Activated CD4-positive, alpha-beta T cell treated with anti-CD3 and anti-CD28 coated beads, Interleukin-2, amount 10 ng/mL, durations not matched to agents 7 days and 5 days (primary cell): ENCODE measurements at places on chromosomes 6 and 20.
A peak's percentile ranks its signal among the peaks of the same experiment; 100 is the strongest.

DNA sequence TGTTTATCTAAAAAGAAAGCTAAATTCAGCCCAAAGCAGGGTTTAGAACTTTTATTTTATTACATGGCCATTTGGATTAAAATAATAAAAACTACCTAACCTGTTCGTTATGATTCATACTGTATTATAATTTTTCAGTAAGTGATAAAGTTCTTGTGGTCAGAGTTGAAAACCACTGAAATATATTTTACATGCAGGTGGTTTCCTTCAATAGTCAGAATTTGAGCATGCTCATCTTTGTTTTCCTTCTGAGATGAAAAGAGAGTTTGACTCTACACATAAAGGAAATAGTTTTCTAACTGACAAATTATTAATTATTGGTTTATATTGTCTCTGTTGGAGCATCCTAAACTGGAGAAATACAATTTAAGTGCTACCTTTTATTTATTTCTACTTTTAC lies 114.0 kb upstream of the FKBP1C start:
- DNase-seq, result no peak
- H3K4me3 ChIP-seq, result no peak overlapping the region
- no peaks in the 10 kb centered on the region for H3K36me3 ChIP-seq
- H3K27ac ChIP-seq, result no peak overlapping the region
- H3K4me1 ChIP-seq, result no peaks in the 10 kb centered on the region

GRCh38 chr6:105808571-105808970 lies 277.6 kb upstream of the PRDM1 start:
- H3K4me3 ChIP-seq, result no peak overlapping the region
- peak overlapping the region; percentile 15 for H3K27ac ChIP-seq

DNA sequence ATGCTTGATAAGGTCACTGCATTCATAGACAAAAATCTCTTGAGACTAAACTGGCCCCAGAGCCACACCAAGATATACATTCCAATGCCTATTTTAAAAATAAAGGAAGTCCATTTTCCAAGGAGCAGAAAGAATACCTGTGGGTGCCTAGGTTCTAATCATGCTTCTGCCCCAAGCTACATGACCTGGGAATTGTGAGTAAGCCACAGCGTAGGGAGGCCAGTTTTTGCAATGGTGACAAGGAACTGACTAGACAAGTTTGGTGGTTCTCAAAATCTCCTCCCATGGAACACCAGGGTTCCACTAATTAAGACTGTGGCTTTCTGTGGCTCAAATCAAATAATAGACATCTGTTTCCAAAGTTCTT lies 83.3 kb downstream of the GMDS start:
- no peak for DNase-seq
- H3K36me3 ChIP-seq, result peaks cover 4% of the 10 kb centered on the region
- no peak overlapping the region for H3K4me3 ChIP-seq
- peaks cover 6% of the 10 kb centered on the region for H3K27me3 ChIP-seq

DNA sequence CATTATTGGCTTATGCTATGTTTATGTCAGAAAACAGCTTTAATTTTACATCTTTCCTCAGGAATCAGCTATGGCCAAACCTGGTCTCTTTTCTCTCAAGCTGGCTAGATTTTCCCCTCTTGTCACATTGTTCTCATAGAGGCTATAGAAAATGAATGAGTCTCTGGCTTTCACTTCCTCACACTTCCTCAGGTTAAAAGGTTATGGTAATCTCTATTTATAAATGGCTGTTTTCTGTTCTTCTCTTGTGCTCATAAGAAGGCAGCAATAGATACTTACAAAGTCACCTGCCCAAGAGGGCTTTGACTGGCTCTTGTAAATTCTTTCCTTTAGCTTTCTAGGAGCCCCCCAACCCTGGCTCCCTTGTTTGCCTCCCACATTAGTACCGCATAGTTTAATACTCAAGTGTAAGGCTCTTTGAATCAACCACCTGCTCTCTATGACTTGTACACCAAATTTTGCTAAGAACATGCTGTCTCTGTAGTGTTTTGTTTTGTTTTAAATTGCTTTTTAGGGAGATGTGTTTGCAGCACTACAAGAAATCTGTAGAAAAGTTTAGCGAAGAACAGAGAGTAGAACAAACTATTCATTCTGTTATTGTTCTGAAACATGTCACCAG lies 897.4 kb upstream of the CITED2 start:
- H3K27me3 ChIP-seq, result no peaks in the 10 kb centered on the region
- no peak for DNase-seq
- no peaks in the 10 kb centered on the region for H3K36me3 ChIP-seq
- no peak overlapping the region for H3K4me3 ChIP-seq

GRCh38 chr6:53044071-53044470 lies 21.1 kb upstream of the FBXO9 start:
- no peak for DNase-seq
- H3K27me3 ChIP-seq, result no peaks in the 10 kb centered on the region
- no peak overlapping the region for H3K27ac ChIP-seq
- peaks cover 20% of the 10 kb centered on the region for H3K4me1 ChIP-seq

DNA sequence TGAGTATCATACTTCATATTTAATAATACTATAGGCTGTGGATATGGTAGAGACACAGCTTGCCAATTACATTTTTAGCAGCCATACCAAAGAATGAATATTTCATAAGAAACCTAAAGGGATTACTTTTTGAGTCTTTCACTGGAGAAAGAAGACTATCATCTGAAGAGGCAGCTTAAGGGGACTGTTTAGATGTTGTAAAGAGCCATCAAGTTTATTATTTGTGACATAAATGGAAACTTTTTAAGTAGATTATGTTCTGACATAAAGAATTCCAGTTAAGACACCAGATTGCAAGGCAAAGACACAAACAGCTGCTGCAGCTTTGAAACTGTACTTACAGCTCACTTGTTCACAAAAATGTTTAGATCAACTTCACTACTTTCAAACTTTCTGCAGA lies 429.4 kb downstream of the TFAP2A start:
- no peaks in the 10 kb centered on the region for H3K4me1 ChIP-seq
- DNase-seq, result no peak
- no peak overlapping the region for H3K4me3 ChIP-seq
- H3K36me3 ChIP-seq, result no peaks in the 10 kb centered on the region
- H3K27me3 ChIP-seq, result no peaks in the 10 kb centered on the region
- no peak overlapping the region for H3K27ac ChIP-seq

DNA sequence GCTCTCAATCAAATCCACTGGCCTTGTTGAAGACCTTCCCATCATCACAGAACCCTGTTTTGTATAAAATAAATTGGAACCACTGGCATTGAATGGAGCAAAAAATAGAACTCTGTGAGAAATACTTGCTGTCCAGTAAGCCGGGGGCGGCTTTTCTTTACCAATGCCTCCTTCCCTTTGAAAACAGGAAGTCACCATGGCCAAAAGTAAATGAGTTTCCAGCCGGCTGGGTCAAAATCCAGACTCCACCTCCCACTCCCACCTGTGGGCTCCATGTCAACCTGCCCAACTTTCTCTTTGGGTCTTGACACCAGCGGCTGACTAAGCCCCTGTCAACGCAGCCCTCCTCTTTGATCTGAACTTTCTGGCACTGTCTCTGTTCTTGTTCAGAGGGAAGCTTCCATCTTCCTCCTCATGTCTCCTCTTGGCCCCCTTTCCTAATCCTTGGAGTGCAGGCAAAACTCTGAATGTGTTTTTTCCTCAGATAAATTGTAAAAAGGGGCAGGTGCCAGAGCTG lies 95.2 kb downstream of the TFAP2C start:
- H3K4me1 ChIP-seq, result no peaks in the 10 kb centered on the region
- DNase-seq, result no peak
- H3K4me3 ChIP-seq, result no peak overlapping the region
- no peak overlapping the region for H3K27ac ChIP-seq
- H3K36me3 ChIP-seq, result no peaks in the 10 kb centered on the region
- peaks cover 1% of the 10 kb centered on the region for H3K27me3 ChIP-seq

DNA sequence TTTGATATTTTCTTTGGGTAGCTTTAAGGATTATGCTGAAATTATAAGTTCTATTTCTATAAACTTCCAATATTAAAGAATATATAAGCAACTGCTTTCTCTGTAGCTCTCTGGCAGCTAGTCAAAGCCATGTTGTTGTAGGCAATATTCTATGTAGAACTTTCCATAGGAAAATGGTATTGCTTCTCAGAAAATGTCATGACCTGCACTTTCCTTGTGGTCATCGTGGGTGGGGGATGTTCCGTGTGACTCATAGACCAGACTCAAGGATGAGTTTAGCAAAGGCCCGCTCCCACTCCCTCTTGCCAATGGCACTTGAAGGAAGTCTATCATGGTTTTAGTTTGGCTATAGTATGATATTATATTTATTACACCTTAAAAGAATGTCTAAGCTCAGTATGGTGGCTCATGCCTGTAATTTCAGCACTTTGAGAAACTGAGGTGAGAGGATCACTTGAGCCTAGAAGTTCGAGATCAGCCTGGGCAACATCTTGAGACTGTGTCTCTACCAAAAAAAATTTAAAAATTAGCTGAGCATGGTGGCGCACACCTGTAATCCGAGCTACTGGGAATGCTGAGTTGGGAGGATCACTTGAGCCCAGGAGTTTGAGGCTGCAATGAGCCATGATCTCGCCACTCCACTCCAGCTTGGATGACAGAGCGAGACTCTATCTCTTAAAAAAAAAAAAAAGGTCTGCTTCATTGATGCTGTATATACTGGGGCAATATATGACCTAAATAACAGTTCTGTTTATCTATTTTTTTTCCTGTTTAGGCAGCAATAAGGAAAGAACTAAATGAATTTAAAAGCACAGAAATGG lies 36.6 kb upstream of the LTV1 start:
- peaks cover 8% of the 10 kb centered on the region for H3K4me1 ChIP-seq
- peaks cover 22% of the 10 kb centered on the region for H3K36me3 ChIP-seq
- DNase-seq, result peak; percentile 23
- no peaks in the 10 kb centered on the region for H3K27me3 ChIP-seq
